H9 (cell line): ENCODE measurements at places on chromosomes 1 and 21. TPM values are rescaled to one million over a fixed set of nuclear protein-coding genes. Genes with fewer than 3 reads are reported as not detected.

DNA sequence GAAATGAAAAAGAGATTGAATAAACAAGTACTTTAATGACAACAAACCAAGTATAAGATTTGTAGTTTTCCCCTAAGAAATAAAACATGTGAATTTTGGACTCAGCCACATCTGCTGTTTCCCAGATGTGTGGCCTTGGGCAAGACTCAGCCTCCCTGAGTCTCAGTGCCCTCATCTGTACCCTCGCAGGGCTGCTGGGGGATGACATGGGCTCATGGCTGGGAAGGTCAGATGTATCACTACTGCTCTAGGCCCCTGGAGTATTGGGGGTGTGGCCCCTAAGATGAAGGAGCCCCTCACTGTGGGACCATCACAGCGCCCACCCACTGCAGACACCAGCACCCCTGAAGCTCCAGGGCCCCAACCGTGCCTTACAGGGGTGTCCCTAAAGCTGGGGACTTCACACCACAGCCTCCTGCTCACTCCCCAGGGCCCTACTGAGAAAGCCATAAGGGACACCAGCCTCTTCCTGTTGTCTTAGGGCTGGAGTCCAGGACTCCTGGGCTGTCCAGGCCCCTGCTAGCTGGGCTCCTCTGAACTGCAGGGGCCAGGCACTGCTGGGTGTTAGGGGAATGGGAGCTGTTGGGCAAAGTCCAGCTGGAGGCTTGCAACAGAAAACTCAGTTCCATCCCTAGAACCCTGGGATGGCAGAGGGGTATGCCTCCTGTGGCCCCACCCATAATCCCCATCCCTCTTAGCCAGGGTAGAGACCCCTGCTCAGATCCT is 104.0 kb upstream of the WNT4 start:
- no peak for DNase-seq
- no peaks in the 10 kb centered on the region for H3K36me3 ChIP-seq
- H3K4me3 ChIP-seq = no peak overlapping the region
- H3K27me3 ChIP-seq = no peaks in the 10 kb centered on the region
- H3K4me1 ChIP-seq = no peaks in the 10 kb centered on the region

DNA sequence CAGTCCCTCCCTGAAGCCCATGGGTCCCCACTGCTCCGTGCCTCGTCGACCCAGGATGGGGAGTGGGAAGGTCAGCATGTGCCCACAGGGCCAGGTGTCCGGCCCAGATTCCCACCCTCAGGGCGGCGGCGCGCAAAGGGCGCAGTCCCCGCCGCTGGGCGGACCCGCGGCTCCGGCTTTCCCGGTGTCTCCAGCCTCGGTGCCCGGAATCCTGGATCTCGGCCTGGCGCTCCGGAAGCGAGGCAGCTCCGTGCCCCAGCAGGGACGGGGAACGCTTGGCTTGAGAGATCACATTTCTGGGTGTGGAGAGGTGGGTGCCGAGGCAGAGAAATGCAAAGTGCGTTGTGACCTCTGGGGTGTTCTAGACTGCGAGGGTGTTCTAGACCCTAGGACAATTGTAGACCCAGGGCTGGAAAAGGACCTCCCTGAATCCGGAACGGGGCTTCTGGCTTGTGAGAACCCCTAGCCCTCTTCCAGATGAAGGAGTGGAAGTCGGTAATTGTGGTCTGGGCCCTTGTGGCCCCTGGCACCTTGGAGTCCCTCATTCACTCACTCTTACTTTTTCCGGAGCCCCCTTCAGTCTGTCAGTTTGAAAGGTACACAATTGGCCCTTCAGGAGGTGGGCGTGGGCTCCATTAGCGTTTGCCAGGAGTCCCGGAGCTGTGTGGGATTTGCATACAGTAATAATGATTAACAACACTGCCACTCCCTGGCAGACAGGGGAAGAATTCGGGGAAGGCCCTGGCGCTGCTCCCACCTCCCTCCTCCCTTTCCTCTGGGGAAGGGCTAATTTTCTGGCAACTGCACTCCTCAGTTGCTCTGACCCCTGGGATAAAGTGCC is 1.6 kb upstream of the KCND3 start:
- H3K27me3 ChIP-seq = peaks cover 26% of the 10 kb centered on the region
- no peaks in the 10 kb centered on the region for H3K4me1 ChIP-seq
- peak; percentile 81 for DNase-seq
- no peaks in the 10 kb centered on the region for H3K36me3 ChIP-seq
- no peak overlapping the region for H3K27ac ChIP-seq

Gene ANKRD65
- total RNA-seq = 3.1 and 3.2 TPM in 2 replicates

- peaks cover 4% of the 10 kb centered on the region; the same call in 1 of the 2 replicates for H3K4me1 ChIP-seq
- no peaks in the 10 kb centered on the region for H3K27me3 ChIP-seq
- H3K27ac ChIP-seq = no peak overlapping the region
- peak overlapping the region; percentile 89 for H3K4me3 ChIP-seq
Measured at GRCh38 chr1:229625071-229625914, 629 bp downstream of the TAF5L start.

- no peak overlapping the region for H3K27ac ChIP-seq
- peaks cover 8% of the 10 kb centered on the region; the same call in 1 of the 2 replicates for H3K4me1 ChIP-seq
- H3K27me3 ChIP-seq = no peaks in the 10 kb centered on the region
- no peak overlapping the region for H3K4me3 ChIP-seq
- peaks cover 2% of the 10 kb centered on the region; the same call in 1 of the 2 replicates for H3K36me3 ChIP-seq
Measured at GRCh38 chr1:109610609-109611307, 8.7 kb downstream of the GNAT2 start.

- no peak for DNase-seq
- no peaks in the 10 kb centered on the region for H3K4me1 ChIP-seq
- no peaks in the 10 kb centered on the region for H3K27me3 ChIP-seq
- no peak overlapping the region for H3K4me3 ChIP-seq
Measured at GRCh38 chr1:117059334-117059677, 820 bp upstream of the TTF2 start.

Gene SPRR3
- total RNA-seq = not detected in 2 replicates

DNA sequence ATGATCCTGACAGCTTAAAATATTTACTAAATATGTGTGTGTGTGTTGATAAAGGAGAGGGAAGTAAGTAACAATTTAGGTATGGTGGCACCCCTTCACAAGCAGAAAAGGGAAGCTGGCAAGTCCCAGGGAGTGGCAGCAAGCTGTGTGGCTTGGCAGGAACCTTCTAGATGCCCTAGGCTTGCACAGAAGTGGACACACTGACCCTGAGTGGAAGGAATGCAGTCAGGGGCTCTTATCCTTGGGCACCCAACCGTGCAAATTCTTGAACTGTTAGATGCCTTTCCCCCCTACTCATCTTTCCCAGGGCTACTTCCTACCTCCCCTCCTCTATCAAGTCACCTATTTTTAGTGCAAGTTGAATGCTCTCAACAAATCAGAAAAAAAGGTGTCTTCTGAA is 18.9 kb downstream of the ACP6 start:
- H3K4me1 ChIP-seq = no peaks in the 10 kb centered on the region
- no peak overlapping the region for H3K27ac ChIP-seq
- H3K4me3 ChIP-seq = no peak overlapping the region
- H3K36me3 ChIP-seq = peaks cover 16% of the 10 kb centered on the region

- peaks cover 6% of the 10 kb centered on the region for H3K4me1 ChIP-seq
- H3K27me3 ChIP-seq = no peaks in the 10 kb centered on the region
- no peak for DNase-seq
- H3K27ac ChIP-seq = no peak overlapping the region
- no peaks in the 10 kb centered on the region; the same call in 2 of the 3 replicates for H3K36me3 ChIP-seq
Measured at GRCh38 chr1:203686091-203686632, 59.5 kb downstream of the ATP2B4 start.

- no peaks in the 10 kb centered on the region; the same call in 2 of the 3 replicates for H3K36me3 ChIP-seq
- H3K27ac ChIP-seq = no peak overlapping the region
- H3K4me1 ChIP-seq = peaks cover 8% of the 10 kb centered on the region; the same call in 1 of the 2 replicates
- H3K4me3 ChIP-seq = 0 out of 3 replicates have a peak overlapping the region, but pooled peaks have one; percentile 24
- DNase-seq = peak; percentile 41
Measured at GRCh38 chr1:4880626-4881025, 226.2 kb downstream of the AJAP1 start.

Gene GRHL3
- total RNA-seq = 3.5 and 4.0 TPM in 2 replicates

DNA sequence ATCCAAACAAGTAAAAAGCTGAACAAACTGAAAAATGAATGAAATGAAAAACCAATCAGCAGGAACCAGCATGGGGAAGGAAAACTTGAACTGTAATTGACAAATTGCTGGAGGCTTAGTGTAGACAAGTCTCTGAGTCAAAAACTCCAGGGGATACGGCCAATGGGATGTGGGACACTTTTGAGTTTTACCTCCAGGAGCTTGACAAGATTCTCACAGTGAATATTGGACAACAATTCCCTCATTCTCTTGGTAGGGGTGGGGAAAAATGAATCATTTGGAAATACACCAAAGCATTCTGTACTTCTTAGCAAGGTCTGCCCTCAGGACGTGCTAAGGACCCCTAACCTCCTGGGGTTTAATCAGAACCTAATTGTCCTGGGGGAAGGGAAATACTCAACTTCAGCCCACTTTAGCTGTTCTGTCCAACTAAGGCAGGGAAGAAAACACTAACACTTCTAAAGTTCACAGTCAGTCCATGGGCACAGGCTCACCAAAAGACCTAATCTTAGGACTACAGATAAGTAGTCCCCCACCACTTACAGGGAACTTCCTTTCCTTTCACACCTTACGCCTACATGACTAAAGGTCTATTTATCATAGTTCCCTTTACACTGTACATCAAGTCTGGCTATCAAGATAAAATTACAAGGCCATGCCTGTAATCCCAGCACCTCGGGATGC is 60.7 kb upstream of the CDC42BPA start:
- H3K4me1 ChIP-seq = no peaks in the 10 kb centered on the region; the same call in 1 of the 2 replicates
- no peak overlapping the region for H3K4me3 ChIP-seq
- no peak for DNase-seq
- H3K27me3 ChIP-seq = no peaks in the 10 kb centered on the region
